Tibial nerve (tissue), 4 donors: ENCODE measurements at places on chromosomes 12 and 14.

DNA sequence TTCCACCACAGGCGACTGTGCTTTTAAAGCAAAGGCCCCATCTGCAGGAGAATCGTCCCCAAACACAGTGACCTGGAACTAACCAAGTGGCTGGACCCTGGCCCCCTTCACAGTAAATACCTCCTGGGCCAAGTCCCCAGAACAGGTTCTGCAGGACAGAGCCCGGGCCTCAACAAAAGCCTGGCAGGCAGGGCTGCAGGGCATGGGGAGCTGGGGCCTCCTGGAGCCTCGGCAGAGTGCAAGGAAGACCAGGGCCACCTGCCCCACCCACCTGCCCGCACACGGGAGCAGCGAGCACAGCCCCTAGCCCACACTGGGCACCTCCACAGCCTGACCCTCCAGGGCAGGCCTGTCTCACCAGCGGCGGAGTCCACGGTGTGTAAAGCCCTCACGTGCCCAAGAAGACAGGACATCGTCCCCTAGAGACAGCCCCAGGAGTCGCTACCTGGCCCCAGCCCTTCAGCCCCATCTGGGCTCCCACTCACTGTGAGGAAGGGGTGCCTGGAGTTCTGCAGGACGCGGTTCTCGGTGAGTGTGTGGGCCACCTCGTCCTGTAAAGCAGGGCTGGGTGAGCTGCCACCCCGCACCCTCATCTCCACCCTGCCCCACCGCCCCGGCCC, 21.0 kb downstream of the AKT1 start:
- no peak for DNase-seq

DNA sequence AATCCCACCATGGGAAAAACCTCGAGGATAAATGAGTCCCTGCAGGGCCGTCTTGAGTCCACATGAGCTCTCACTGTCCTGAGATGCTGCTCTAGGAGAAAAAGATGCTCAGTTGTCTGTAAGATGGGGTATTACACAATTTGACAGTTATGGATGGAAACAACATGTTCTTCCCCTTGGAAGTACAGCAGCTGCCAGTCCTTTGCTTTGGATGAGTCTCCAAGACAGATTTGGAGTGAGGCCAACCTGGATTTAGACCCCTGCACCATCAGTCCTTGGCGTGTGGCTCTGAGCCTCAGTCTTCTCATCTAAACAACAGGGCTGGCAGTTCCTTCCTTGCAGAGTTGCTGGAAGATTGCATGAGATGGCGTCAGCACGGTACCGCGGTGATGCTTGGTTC, 309.1 kb upstream of the FKBP4 start:
- DNase-seq = no peak

- no peak for DNase-seq
These were observed 968.6 kb downstream of the DIO2 start for GRCh38 chr14:79242666-79243065.

DNA sequence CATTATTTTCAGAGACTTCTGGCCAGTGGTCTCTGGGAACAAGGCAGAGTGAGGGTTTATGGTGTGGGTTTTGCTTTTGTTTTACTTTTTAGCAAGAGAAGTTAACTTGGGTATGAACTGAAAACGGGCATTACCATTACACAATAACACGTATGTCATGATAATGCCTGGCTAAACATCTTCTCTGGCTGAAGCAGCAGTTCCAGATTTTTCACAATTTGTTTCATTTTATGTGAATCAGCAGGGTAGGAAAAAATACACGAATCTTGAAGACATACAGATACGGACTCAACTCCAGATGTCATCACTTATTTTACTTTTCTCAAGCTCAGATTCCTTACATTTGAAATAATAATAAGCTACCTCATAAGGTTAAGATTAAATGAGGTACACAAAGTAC, 2.5 kb upstream of the PCNX4 start:
- DNase-seq = no peak

- no peak for DNase-seq
These were observed 6.3 kb upstream of the KRT5 start for GRCh38 chr12:52526511-52526951.

DNA sequence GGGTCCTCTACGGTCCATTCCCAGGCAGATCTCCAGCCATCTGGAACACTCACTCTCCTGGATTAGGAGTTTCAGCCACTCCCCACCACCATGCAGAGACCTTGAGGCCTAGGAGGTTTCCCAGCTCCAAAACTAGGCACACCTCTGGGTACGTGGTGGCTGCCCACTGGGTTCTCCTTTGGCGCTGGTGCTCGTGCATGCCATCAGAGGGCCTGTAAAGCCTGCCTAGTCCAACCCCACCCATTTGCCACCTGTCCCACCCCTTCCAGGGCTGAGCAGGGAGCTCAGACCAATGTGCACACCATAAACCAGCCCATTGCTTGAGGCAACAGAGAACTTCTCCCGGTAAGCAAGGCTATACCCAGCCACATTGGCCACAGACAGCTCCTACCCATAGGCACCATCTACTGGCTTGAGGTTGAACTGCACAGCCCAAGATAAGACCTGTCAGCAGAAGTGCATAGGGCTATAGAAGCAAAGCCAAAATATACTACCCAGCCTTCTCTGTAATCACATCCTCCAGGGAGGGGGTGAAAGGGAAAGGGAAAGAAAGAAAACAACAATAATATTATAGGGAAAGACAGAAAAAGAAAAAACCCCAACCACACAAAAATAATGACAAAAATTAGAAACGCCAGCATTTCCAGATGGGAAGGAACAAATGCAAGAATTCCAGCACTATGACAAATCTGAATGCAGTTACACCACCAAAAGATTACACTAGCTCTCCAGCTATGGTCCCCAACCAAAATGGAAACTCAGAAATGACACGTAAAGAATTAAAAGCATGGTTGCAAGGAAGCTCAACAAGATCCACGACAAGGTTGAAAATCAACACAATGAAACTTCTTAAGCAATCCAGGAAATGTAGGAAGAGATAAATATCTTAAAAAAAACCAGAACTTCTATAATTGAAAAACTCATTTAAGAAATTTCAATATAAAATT, 111.9 kb upstream of the CCDC175 start:
- DNase-seq = peak; percentile 64

DNA sequence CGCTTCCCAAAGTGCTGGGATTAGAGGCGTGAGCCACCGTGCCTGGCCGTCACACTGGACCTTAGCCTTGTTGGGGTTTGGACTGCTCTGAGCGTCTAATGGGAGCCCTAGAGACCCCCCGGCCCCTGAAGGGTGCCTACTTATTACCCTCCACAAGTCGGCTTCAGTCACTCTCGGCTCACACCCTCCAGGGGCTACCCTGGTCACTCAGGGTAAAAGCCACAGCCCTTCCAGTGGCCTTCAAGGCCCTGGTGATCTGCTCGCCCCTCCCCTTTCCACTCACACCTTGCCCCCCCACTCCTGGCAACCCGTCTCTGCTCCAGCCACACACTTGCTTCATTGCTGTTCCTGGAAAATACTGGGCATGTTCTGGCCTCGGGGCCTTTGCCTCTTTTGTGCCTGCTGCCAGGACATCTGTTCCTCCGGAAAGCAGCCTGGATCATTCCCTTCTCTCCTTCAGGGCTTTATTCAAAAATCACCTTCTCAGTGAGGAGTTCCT, 3.6 kb upstream of the MORN3 start:
- no peak for DNase-seq

DNA sequence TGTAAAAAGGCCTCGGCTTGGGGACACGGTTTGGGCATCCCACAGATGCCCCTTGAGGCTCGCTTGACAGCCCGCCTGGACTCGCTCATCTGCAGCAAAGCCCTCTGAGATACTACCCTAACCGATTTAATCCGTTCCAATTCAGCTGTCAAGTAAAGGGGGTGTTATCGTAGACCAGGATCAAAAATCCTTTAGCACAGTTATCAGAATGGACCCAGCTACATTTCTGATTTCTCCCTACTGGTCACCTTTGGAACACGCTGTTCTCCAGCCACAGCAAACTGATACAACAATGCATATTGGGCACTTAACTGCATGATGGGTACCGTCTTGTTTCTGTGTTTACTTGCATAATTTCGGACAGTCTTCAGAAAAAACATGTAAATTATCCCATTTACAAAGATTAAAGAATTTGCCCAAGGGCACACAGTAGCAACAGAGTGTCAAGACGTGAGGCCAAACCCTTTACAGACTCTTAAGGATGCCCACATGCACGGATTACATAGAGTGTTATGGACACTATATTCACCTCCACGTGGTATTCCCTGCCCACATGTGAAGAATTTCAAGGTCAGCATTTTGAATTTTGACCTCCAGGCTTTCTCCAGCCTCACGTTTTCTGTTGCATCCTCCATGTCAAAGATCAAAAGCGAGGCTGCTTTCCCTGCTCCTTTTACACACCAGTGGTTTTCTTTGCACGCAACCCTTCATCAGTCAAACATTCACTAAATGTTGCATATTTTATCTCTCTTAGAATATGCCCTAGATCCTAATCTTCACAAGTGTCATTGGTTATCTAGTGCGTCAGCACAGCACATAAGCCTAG, 3.2 kb upstream of the DUSP6 start:
- no peak for DNase-seq
